ENCODE measurements at places on chromosomes 4 and X.

GRCh38 chr4:6684656-6685055, 9.0 kb upstream of the S100P start:
- no peak for DNase-seq

GRCh38 chr4:3288571-3289094, 4.2 kb upstream of the RGS12 start:
- DNase-seq = no peak

DNA sequence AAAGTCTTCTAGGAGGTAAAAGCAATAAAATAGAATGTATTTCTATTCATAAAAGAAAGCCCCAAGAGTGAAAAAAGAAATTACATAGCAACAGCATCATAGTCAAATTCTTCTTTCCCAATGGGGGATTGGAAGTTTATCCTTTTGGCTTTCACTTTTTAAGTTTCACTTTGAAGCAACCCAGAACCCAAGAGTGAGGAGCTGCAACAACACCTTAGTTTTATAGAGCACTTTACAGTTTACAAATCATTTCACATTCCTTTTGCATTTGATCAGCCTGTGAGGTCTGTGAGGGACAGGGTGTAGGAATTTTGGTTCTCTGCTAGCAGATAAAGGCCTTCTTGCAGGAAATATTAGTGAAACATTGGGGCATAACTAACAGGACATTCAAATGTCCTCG, 112.0 kb upstream of the NDP start:
- DNase-seq = no peak

DNA sequence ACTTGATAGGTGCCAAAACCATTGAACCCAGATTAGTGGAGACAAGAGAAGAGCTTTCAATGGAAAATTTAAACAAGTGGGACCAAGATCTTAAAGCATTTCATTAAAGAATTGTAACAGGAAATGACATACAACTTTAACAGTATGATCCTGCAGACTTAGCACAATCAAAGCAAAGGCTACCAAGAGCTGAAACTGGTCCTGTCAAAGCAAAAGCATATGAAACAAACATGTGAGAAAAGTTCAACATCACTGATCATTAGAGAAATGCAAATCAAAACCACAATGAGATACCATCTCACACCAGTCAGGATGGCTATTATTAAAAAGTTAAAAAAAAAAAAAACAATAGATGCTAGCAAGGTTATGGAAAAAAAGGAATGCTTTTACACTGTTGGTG, 425.6 kb downstream of the IL1RAPL1 start:
- DNase-seq = no peak

GRCh38 chr4:186886759-186887158, 163.1 kb upstream of the FAT1 start:
- DNase-seq = no peak

DNA sequence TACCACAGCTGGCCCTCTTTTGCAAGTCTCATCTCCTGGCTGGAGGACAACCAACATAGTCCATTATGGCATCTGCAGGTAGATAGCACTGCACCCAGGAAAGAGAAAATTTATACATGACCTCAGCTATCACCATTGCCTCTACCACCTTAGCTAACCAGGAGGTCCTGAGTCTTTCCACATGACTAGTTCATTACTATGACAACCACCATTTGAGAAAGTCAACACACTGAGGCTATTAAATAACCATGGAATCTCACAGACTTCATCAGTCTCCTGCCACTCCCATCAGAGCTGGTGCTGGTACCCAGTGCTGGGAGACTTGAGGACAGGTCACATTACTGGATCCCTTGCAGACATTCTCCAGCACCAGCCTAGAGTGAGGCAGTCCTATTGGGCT, 285.9 kb downstream of the GBA3 start:
- DNase-seq = no peak

GRCh38 chr4:145217349-145217748, 37.0 kb upstream of the OTUD4 start:
- DNase-seq = no peak

DNA sequence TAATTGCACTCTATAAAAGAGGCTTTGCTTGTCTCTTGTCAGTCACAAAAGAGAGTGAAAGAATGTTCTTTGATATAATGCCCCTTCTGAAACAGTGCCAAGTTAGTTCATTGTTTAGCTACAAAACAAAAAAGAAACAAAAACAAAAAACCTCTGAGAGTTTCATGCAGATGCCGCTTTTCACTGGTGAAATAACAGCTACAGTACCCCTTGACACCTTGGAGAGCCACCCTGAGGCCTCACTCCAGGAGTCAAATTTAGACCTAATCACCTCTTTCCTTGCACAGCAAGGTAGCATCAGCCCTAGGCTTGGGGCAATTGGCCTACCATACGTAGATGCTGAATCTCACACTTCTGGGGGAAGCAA, 185.2 kb downstream of the UNC5C start:
- DNase-seq = no peak

DNA sequence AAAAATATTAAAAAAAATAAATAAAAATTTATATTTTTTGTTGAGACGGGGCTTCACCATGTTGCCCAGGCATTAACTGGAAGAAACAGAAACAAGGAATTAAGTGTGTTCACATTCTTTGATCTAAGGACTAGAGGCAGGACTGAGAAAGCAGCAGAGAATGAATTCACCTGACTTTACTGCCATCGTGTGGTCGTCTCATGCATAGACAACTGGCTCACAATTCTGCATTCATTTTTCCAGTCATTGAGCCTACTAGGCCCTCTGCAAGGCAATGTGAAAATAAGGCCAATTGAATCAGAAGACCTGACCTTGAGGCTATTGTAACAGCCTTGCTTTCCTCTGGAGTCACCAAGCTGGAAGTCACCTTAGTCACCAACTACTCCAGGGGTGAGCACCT, 37.4 kb downstream of the LHFPL1 start:
- DNase-seq = peak; percentile 60

DNA sequence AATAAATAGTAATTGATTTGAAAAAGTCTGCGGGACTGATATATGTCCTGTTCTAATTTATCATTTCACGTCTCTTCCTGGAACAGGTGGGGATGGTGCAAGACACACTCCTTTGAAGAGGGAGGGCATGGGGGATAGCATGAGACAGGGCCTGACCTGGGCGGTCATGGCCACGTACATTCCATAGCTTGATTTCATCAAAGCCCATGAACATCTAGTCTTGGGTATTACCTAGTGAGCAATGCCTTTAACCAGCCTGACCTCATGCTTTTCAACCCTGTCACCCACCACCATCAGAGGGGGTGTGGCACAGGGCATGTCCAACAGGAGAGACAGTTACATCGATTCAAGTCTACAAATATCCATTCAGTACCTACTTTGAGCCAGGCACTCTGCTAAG, 52.3 kb upstream of the HOPX start:
- no peak for DNase-seq

DNA sequence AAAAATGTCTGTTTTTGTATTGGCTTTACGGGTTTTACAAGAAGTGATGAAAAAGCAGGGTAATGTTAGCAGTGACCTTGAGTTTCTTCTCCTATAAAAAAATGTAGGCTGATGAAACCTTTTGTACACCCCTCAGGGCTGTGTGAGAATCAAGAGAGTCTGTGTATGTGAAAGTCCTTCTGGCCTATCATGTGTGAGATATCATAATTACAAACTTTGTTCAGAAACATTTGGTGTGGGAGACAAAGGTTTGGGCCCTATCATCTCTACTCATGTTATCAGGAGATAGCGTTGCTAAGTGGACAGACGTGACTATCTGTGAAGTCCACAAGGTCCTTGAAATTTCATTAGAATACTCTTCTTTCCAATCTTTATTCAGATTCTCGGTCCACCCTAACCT, 170.6 kb upstream of the HAND2 start:
- DNase-seq = no peak

- DNase-seq = peak; percentile 11
These were observed 448.2 kb upstream of the FAT1 start for GRCh38 chr4:187171706-187172339.

DNA sequence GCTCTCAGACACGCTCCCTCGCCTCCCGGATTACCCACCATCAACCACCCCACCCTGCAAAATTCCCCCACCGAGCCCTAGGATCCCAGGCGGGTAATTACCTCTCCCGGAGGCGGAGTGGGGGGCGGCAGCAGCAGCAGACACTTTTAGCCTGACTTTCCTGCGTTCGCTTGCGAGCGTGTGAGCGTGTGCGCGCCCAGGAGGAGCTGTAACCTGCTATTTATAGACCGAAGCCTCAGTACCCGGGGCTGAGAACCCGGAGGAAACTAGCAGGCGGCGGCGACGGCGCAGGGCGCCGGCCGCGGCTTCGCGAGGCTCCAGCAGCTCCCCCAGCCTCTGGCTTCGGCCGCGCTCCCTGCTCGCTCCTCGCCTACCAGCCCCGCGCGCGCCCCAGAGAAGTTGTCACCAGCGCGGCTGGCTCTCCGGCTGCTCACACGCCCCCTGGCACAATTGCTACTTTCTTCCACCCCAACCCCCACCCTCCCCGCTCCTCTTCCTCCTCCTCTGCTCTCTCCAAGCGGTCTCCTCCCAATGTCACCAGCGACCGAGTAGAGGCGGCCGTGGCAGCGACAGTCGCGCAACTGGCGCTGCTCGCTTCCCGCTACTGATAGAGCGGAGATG, at the start of gene INPP4B:
Gene INPP4B, minus strand, starts transcription at position 194 of the 621 bp plus-strand sequence.
- DNase-seq = peak; percentile 50

- DNase-seq = no peak
These were observed 110.8 kb upstream of the ATP8A1 start for GRCh38 chr4:42767669-42768068.

DNA sequence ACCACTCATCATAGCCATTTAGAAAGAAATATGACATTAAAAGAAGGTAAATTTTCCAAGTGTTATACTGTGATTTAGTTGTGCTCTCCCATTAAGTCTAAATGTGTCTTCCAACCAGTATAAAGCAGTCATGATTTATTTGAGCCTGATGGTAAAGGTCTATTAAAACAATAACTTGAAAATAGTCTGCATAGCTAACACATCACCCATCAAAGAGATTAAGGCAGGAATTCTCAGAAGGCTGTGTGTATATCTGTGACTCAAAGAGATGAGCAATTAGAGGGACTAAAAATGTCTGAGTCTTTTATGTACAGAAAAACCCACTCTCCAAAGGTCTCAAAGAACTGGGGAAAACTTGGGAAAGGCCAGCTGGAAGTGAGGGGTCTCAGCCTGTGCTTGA, 70.3 kb upstream of the IQCM start:
- peak; percentile 80 for DNase-seq

- peak; percentile 93 for DNase-seq
These were observed 30.0 kb downstream of the PAPSS1 start for GRCh38 chr4:107689912-107690587.

GRCh38 chr4:2598511-2599303, 62.3 kb downstream of the FAM193A start:
- peak; percentile 10 for DNase-seq

DNA sequence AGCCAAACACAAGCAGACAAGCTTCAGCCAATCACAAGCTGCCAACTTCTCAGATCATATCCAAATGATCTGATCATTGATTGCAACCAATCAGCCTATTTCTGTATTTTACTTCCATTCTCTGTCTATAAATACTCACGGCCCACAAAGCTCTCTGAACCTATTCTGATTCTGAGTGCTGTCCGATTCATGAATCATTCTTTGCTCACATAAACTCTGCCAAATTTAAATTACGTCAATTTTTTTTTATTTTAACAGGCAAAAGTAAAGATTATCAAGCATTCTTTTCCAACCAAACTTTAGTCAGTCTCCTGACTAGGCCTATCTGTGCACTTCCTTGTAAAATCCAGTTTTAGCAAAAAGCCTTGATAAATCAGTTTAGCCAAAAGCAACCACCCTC, 1.8 kb upstream of the TCEANC start:
- DNase-seq = peak; percentile 61

Measured in iris pigment epithelial cell (primary cell).